ENCODE measurements at places on chromosomes 5 and 9.

- no peak for DNase-seq
Observed at GRCh38 chr9:119157196-119157595, 212.0 kb downstream of the BRINP1 start.

DNA sequence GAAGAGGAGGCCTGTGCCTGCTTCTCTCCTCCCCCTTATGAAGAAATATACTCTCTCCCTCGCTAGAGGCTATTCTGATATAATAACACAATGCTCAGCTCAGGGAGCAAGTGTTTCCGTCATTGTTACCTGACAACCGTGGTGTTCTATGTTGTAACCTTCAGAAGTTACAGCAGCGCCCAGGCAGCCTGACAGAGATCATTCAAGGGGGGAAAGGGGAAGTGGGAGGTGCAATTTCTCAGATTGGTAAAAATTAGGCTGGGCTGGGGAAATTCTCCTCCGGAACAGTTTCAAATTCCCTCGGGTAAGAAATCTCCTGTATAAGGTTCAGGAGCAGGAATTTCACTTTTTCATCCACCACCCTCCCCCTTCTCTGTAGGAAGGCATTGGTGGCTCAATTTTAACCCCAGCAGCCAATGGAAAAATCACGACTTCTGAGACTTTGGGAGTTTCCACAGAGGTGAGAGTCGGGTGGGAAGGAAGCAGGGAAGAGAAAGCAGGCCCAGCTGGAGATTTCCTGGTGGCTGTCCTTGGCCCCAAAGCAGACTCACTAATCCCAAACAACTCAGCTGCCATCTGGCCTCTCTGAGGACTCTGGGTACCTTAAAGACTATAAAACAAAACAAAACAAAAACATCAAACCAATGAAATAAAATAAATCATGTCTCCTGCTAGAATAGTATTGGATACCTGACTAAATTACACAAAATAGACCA, 1.3 kb downstream of the TMEM174 start:
- no peak for DNase-seq

- DNase-seq = no peak
Observed at GRCh38 chr5:74948031-74948546, 81.9 kb upstream of the FAM169A start.

DNA sequence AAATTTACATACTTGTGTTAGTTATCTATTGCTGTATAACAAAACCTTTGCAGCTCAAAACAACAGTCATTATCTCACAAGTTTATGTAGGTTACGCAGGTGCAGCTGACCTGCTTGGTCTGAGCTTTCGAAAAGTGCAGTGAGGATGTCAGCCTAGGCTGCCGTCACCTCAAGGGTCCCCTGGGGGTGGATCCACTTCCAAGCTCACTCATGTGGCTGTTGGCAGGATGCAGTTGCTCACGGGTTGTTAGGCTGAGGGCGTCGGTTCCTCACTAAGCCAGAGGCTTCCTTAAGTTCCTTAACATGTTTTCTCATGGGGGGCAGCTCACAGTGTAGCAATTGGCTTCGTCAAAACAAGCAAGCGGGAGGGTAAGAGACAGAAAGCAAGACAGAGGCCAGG, 139.8 kb downstream of the DOCK8 start:
- no peak for DNase-seq

- DNase-seq = no peak
Observed at GRCh38 chr9:136264031-136264430, 18.4 kb upstream of the QSOX2 start.

- DNase-seq = no peak
Observed at GRCh38 chr9:101707721-101708120, 30.7 kb downstream of the GRIN3A start.

DNA sequence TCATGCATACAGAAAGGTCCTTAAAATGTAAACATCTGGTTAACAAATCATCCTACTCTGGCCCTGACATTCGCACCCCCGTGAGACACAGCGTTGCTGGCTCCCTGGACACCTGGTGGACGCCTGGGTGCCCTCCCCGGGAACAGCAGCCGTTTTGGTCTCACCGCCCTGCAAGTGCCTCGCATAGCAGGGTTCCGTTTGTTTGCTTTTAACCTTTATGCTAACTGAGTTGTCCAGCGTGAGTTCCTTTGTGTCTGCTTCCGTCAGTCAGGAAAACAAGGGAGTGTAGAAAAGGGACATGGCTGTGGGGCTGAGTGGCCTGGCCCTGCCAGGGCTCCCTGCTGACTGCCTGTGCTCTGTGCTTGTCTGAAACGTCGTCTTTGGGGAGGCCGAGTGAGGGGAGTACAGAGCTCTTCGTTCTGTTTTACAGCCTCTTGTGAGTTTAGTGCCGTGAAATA, 91.8 kb upstream of the CACNA1B start:
- no peak for DNase-seq

- no peak for DNase-seq
Observed at GRCh38 chr5:57244331-57244730, 70.5 kb downstream of the GPBP1 start.

DNA sequence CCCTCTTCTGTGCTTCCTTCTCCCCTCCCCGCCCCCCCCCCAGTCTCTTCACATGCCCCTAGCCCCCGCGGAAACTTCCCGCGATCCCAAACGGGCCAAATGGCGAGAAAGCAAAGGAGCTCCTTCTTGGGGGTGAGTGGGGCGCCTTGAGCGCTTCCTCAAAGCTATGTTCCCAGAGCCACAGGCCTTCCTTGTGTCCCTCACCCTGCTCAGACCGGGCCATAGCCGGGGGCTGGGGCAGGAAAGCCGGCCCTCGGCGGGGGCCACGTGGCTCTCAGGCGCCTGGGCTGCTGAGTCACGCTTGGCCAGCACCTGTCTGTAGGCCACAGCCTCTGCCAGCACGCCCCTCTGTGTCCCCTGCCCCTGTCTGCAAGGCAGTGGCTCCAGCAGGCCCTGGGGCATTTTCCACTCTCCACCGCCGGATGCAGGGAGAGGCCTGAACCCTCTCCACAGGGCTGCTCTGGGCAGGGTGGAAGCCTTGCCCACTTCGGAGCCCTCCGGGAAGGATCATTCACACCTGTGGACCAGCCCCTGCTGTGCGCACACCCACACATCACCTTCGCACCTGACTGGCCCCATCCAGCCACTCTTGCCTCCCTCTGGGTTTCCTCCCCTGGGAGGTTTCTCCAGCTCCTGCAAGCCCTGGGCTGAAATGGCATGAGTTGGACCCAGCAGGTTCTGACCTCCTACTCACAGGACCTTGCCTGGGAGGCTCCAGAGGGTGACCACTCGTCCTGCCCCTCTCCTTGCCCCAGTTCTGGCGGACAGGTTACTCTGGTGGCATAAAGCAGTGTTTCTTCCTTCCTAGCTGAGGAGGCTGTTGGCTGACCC, 1.2 kb upstream of the SQSTM1 start:
- no peak for DNase-seq

- DNase-seq = no peak
Observed at GRCh38 chr5:79754865-79755555, 65.4 kb downstream of the CMYA5 start.

- no peak for DNase-seq
Observed at GRCh38 chr5:11346336-11346735, 557.9 kb downstream of the CTNND2 start.

DNA sequence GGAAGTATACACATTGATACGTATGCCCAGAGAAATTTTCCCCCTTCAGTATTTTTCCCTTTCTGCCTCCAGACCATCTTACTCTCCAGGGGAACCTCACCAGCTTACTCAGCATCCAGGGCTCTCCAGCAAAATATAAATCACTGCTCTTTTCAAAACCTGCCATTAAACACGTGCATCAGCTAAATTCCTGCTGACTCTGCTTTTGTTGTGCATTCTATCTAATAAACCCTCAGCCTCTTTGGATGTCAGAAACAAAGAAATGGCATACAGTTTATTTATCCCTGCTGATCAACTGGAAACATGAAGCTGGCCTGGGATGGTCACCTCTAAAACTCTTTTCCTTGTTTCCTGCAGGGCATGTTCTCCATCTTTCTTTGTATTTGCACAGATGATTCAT, 126.8 kb downstream of the TRPM3 start:
- no peak for DNase-seq

DNA sequence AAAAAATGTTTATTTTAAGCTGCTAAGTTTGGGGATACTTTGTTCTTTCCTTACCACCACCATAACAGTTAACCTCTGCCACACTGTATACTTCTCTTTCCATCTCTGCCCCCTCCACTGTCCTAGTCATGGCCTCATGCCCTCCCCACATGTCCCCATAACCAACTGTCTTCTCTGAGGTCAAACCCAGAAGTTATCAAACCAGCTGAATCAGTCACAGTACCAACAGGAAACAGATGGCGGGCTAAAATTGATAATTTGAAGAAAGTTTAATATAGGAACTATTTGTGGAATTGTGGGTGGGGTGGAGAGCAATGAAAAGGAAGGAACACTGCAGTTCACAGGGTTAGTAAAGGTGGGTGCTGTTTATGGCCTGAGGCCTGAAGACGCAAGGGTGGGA, 5.7 kb upstream of the DCTN4 start:
- DNase-seq = no peak

GRCh38 chr5:109950634-109951033, 260.9 kb downstream of the MAN2A1 start:
- no peak for DNase-seq

DNA sequence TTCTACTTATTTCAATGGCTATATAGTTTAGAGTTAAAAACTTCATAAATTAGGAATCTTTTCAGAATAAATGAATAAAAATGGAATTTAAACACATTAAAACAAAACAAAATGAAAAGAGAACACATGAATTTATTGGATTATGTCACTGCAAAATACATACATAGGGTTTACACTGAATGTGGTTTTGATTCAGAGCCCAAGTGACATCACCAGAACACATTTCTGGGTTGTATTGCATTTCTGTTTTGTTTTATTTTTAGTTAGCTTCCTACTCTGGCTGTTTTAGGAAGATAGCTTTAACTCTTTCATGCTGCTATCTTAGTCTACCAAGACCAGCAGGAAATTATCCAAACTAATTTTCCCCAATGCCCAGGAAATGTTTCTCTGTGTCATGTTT, 1935.0 kb downstream of the EFNA5 start:
- DNase-seq = no peak

GRCh38 chr5:1490376-1490775, 33.4 kb downstream of the LPCAT1 start:
- no peak for DNase-seq

DNA sequence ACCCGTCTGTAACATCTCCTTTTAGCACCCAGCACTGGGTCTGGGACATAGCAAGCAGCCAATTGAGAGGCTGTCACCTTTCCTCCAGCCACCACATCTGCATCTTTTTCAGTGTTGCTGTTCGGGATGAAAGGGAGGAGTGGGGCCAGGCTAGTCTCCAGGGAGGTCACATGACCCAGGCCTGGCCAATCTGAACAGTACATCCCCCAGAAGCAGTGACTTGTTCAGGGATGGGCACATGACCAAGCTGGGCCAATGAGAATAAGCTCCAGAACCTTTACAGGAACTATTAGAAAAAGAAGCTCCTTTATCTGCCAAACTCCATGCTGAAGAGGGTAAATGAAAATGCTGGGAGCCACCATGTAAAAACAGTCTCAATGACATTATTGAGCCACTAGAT, 359.0 kb downstream of the SLIT3 start:
- no peak for DNase-seq

DNA sequence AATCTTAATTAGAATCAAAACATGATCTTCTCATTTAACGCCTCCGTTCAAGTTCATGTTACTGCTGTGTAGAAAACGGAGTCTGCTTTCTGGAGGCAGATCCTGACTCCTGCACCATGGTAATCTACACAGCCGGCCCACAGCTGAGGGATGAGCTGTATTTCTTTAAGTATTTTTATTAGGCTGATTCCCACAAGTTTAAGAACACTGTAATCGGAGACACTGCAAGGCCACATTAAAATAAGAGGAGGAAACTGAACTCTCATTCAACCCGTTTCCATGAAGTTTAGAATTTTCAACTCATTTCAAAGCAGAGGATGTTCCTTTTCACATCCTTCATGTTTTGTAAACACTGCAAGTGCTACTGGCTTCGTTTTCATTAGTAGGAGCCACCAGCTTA, 372.2 kb downstream of the NFIB start:
- DNase-seq = no peak

- no peak for DNase-seq
Observed at GRCh38 chr9:134812343-134812673, 68.3 kb upstream of the FCN2 start.

- no peak for DNase-seq
Observed at GRCh38 chr5:169656125-169656901, 19.2 kb downstream of the DOCK2 start.

- DNase-seq = no peak
Observed at GRCh38 chr9:128548876-128549275, 3.5 kb upstream of the SPTAN1 start.

- DNase-seq = no peak
Observed at GRCh38 chr5:58122157-58122556, 337.7 kb downstream of the PLK2 start.

DNA sequence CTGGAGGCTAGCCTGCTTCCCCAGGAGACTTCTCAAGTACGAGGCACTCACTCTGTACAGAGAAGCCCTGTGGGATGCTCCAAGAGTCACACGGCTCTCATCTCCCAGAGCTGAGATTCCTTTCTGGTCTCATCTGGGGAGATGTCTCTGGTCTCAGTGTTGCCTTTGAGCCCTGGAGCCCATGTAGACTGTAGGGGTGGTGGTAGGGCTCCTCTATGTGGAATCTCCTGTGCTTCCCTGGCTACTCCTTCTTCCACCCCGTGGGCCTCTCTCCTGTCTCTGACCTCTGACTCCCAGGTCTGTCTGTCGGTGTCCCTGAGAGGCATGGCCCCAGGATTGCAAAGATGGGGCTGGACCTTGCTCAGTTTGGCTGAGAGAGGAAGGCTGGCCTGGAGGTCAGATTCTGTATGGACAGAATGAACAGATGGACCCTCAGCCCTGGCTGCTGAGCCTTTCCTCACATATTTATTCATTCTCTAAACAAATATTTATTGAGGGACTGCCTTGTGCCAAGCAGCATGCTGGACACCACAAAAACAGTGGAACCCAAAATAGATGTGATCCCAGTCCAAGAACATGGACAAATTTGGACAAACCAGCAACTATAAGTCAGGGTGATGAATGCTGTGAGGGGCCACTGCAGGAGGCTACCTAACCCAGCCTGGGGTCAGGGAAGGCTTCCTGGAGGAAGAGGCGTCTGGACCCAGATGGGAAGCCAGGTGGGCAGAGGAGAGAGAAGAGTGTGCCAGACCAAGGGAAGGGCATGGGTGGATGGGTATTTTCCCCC, 2.6 kb downstream of the CCL19 start:
- DNase-seq = no peak

DNA sequence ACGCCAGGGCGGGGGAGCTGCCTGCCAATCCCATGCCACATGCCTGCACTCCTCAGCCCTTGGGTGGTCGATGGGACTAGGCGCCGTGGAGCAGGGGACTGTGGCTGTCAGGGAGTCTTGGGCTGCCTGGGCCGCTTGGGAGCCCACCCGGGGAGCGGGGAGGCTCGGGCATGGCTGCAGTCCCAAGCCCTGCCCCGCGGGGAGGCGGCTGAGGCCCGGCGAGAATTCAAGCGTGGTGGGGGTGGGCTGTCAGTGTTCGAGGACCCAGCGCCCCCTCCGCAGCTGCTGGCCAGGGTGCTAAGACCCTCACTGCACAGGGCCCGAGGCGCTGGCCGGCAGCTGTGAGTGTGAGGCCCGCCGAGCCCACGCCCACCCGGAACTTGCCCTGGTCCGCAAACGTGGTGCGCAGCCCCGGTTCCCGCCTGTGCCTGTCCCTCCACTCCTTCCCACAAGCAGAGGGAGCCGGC, 83.2 kb upstream of the DMRTA1 start:
- DNase-seq = no peak
